Astrocyte (in vitro differentiated cells and primary cell): ENCODE measurements at places on chromosomes 5 and 9. TPM values are rescaled to one million over a fixed set of nuclear protein-coding genes. Genes with fewer than 3 reads are reported as not detected.
A peak's percentile ranks its signal among the peaks of the same experiment; 100 is the strongest.

DNA sequence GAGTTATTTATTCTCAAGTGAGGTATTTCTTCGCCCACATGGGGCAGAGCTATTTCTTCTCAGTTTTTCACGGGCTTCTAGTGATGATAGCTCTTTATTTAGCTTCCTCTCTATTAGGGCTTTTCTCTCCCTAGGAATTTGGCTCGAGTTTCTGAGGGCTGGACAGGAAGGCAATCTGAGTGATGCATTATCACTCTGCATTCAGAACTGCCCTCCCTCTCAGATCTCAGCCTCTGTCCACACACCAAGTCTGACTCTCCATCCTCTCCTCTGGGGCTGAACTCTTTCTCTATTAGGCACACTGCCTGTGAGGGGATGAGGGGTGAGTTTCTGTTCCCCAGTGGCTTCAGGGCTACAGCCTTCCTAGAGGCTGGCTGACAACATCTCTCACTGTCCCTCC, 14.9 kb upstream of the SCAMP1 start:
- no peaks in the 10 kb centered on the region for H3K27me3 ChIP-seq
- H3K4me1 ChIP-seq, result peaks cover 6% of the 10 kb centered on the region
- no peaks in the 10 kb centered on the region for H3K36me3 ChIP-seq
- H3K27ac ChIP-seq, result no peak overlapping the region
- DNase-seq, result peak; percentile 44

GRCh38 chr5:75348241-75348640, 11.2 kb downstream of the HMGCR start:
- no peaks in the 10 kb centered on the region for H3K27me3 ChIP-seq
- H3K4me1 ChIP-seq, result peaks cover 15% of the 10 kb centered on the region
- no peak overlapping the region for H3K4me3 ChIP-seq
- H3K36me3 ChIP-seq, result peaks cover 65% of the 10 kb centered on the region

DNA sequence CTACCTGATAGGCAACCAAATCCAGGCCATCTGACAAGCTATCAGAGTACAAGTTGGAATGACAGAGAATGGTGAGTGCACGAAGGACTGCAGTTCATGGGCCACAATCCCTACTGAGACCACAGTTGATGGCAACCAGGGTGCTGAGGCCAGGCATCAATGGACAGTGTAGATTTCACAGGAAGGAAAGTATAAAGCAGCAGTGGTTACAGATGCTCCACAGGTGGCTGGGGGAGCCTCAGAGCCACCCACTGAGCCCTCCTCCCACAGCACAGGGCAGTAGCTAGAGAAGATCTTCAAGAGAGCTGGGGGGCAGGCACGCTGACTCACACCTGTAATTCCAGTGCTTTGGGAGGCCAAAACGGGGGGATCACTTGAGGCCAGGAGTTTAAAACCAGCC, 49.4 kb downstream of the RETREG1 start:
- peaks cover 10% of the 10 kb centered on the region for H3K4me1 ChIP-seq
- no peak for DNase-seq
- no peak overlapping the region for H3K4me3 ChIP-seq
- H3K36me3 ChIP-seq, result no peaks in the 10 kb centered on the region
- H3K27me3 ChIP-seq, result no peaks in the 10 kb centered on the region

DNA sequence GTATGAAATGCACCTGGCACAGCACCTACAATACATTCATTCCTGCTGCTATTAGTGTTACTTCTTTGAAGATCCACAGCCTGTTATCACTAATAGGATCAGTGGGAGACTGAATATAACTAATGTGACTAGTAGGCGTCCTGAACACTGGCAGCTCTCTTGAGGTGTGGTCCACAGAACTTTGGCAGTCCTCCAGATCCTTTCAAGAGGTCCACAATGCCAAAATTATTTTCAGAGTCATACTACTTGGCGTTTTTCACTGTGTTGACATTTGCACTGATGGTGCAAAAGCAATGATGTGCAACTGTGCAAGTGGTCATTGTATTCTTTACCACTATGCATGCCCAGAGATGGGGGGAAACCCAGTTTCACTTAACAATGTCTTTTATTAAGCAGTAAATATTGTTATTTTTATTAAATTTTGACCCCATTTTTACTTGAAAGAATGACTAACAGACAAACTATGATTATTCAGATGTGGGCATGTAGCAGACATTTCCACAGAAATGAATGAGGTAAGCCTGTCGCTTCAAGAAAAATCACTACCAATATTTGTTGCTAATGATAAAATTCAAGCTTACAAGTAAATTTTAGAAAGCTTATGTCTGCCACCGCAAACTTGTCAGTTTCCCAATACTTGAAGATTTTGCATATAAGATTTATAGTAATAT, 48.9 kb downstream of the ADRB2 start:
- H3K4me3 ChIP-seq, result no peak overlapping the region
- H3K36me3 ChIP-seq, result no peaks in the 10 kb centered on the region
- H3K4me1 ChIP-seq, result peaks cover 5% of the 10 kb centered on the region
- H3K27ac ChIP-seq, result no peak overlapping the region
- H3K27me3 ChIP-seq, result no peaks in the 10 kb centered on the region

Gene PCDHGB3
- total RNA-seq, result 0.10 and 0.14 TPM in 2 replicates
